Fibroblast of skin of right biceps (primary cell): ENCODE measurements at places on chromosomes 3 and 15.
A peak's percentile ranks its signal among the peaks of the same experiment; 100 is the strongest.

DNA sequence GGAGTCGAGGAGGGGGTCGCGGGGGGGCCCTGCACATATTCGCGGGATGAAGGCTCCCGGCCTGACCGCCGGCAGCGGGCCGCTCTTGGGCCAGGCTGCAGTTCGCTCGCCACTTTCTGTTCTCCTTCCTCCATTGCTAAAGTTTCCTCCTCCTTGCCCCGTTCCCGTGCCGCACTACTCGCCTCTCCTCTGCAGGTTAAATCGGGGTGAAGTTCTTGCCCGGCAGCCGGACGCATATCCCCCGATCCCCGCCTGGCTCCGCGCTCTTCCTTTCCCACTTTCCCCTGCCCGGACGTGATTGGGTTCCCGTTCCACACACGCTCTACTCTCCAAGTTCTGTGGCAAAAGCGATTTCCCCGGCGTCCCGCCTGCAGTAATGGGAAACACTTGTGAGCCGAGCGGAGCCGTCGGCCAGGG, 556 bp downstream of the CRYBG3 start:
- DNase-seq, result peak; percentile 67

- no peak for DNase-seq
Measured at GRCh38 chr3:123700791-123701722, 116.2 kb upstream of the HACD2 start.

- peak; percentile 42 for DNase-seq
Measured at GRCh38 chr3:143885780-143886427, 37.6 kb upstream of the SLC9A9 start.

DNA sequence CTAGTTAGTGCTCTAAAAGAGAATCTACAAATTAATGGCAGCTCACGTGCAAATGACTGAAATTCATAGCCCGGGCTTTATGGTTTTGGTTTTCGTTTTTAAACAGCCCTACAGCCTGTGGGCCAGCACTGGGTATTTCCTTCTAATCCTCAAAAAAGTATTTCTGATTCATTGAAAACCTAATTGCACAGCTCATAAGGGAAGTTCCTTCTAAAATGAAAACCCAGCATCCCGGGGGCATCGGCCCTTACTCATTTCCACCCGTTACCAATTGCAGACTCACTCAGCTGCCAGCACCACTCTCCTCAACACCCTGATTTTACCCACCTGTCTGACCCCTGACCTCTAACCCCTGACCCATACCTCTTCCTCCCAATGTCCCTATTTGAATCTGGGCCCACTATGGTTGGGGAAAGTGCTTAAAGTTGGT, 59.5 kb upstream of the ZNF148 start:
- no peak for DNase-seq

DNA sequence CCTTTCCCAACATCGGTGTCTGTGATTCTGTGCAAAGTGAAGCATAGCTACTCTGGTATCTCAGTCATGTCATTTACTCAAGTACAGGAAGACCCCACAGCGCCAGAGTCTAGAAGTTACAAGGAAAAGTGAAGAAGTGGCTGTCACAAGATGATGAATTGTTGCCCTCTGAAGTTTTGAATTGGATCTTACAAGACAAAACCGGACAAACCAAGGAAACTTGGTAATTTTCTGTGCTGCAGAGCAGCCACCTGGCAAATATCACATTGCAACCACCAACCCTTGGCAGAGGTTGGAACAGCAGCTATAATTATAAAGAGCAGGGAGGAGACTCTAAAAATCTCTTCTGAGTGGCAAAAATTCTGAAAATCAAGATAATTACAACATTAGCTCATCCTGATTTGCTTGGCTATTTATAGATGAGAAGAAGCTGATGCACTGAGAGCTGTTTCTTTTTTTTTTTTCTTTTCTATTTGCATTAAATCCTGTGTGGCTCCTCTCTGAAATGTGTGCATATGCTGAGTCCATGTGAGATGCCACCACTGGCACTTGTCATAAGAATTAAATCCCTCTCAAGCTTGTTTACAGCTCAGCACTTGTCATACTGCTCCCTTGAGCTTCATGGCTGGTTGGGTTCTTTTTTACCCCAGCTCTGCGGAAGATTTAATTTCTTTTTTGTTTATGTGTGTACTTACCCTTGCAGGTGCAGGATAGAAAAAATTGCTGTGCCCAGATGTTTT, 68.0 kb upstream of the MNS1 start:
- no peak for DNase-seq

DNA sequence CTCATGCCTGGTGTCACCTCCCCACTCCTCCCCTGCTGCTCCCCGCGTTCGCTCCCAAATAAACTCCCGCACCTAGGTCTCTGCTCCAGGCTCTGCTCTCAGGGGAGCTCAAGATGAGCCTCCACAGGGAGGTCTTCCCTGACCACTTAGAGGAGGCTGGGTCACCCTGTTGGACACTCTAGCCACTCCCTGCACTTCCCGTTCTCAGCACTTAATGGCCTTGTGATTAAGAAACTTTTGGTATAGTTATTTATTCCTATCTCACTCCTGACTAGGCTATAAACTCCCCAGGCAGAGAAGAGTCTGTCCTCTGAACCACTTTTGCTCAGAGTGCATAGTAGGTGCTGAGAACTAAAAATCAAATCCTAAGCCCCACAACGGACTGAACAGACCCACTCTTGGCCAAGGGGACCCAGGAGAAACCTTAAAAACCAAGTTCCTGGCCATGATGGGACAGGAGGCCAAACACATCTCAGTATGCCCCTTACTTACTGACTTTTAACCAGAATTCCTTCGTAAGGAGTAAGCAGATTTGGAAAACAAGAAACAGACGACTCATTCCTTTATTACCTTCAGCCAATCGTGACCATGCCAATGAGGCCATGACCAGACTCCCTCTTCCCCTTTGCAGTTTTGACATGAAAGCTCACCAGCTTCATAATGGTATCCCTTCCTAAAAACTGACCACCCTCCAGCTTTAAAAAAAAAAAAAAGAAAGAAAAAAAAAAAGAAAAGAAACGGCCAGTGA, 69.0 kb upstream of the HRH1 start:
- peak; percentile 47 for DNase-seq

GRCh38 chr3:99500485-99500884, 137.9 kb upstream of the COL8A1 start:
- no peak for DNase-seq

DNA sequence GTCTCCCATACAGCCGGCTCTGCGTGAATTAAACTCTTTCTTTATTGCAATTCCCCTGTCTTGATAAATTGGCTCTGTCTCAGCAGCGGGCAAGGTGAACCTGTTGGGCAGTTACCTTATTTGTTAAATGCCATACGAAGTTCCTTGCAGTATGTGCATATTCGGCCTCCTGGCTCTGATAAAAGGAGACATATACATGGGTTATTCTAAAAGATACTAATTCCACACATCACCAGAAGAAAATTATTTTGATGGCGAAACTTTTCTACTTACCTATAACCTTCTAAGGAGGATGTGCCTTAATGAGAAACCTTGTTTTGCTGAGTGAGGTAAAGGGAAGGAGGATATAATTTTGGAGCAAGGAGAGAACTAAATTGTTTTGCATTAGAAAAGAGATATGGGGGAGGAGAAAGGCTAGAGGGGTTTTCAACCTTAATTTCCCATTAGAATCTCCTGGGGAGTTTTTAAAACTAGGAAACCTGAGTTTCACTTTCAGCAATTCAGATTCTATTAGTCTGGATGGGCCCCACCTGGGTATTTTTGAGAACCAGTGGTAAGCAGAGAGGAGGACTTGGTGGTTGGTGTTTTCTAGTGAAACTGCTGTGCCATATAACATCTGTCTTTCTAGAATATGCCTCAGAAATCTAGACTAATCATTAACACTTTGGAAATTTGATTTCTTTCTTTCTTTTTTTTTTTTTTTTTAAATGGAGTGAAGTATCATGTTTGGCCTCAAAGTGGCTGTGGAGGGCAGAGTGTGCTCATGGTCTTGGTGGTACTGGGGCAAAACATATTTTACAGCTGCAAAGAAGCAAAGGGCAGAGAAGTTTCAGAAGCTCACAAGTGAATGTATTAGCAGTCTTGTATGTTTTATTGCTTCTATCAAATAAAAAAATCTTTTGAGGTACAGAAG, 23.0 kb downstream of the NANOGP8 start:
- DNase-seq, result no peak

GRCh38 chr15:99446565-99447496, 119.0 kb upstream of the MEF2A start:
- DNase-seq, result no peak

DNA sequence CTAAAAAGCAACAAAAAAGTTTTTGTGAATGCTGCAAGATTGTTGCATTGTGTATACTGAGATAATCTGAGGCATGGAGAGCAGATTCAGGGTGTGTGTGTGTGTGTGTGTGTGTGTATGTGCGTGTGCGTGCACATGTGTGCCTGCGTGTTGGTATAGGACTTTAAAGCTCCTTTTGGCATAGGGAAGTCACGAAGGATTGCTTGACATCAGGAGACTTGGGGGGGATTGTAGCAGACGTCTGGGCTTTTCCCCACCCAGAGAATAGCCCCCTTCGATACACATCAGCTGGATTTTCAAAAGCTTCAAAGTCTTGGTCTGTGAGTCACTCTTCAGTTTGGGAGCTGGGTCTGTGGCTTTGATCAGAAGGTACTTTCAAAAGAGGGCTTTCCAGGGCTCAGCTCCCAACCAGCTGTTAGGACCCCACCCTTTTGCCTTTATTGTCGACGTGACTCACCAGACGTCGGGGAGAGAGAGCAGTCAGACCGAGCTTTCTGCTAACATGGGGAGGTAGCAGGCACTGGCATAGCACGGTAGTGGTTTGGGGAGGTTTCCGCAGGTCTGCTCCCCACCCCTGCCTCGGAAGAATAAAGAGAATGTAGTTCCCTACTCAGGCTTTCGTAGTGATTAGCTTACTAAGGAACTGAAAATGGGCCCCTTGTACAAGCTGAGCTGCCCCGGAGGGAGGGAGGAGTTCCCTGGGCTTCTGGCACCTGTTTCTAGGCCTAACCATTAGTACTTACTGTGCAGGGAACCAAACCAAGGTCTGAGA, 4.7 kb downstream of the BHLHE40 start:
- peak; percentile 93 for DNase-seq

GRCh38 chr3:187150186-187150585, 10.9 kb upstream of the RPL39L start:
- DNase-seq, result no peak
